SK-MEL-5 (cell line): ENCODE measurements at places on chromosomes 2 and 18.

GRCh38 chr18:75363446-75364225 is 63.9 kb downstream of the SMIM21 start:
- DNase-seq: peak; percentile 63

DNA sequence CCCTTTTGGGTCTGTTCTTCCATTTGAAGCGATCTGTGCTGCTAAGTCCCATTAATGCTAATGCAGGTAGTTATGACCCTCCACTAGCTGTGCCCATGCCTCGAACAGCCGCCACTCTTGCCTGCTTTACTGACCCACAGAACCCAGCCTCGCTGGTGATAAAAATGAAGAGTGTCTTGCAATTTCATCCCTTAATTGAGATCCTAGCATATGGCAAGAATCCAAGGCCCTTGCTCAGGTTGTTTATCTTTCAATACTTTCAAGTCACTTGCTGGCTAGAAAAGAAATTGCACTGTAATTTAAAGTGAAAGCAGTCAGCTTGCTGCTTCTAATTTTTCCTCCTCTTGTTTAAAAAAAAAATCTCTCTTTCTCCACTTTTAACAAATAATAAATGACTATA is 73.6 kb downstream of the ZNF521 start:
- no peak for DNase-seq

- no peak for DNase-seq
Measured at GRCh38 chr2:127626175-127626574, 19.8 kb upstream of the GPR17 start.

GRCh38 chr2:202043475-202043874 is 9.8 kb downstream of the FZD7 start:
- DNase-seq: no peak

- DNase-seq: no peak
Measured at GRCh38 chr2:233481368-233482142, 85.0 kb downstream of the USP40 start.

- DNase-seq: no peak
Measured at GRCh38 chr2:27307545-27308358, 493 bp downstream of the UCN start.

GRCh38 chr2:189163889-189164288 is 15.7 kb downstream of the COL5A2 start:
- no peak for DNase-seq

GRCh38 chr2:8640498-8640897 is 41.4 kb upstream of the ID2 start:
- DNase-seq: no peak

GRCh38 chr18:46334868-46335281 is 230.7 kb downstream of the HAUS1 start:
- DNase-seq: no peak

DNA sequence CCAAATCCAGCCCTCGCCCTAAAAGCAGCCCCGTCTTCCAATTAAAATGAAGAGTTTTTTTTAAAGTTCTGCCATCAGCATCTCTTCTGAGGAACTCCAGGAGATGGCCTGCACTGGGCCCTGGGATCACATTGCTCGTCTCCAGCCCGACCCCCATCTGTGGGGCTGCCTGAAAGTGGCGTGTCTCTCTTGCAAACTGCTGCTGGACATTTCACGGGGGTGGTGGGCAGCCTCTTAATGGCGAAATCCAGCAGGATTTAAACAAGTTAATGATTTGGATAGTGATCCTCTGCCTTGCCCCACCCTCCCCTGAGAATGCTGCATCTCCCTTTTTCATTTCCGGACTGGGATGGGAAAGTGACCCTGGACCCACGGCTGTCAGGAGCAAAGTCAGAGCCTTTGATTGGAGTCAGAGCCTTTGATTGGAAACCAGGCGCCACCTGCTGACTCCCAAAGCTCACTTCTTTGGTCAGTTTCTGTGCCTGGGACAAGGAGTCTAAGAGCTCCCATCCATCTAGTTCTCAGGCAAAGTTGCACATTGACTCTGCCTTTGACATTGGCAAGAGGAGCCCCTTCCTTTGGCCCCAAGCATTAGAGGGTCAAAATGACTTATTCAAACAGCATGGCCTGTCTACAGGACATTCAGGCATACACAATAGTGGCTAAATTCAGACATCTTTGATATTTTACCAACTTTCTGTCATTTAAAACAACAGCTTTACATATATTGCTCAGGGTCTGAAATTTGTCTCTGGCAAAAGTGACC is 155.2 kb downstream of the SH3BP4 start:
- peak; percentile 84 for DNase-seq

GRCh38 chr2:95206096-95206495 is 1.2 kb upstream of the ZNF892 start:
- DNase-seq: no peak

GRCh38 chr2:95314964-95315611 is 17.9 kb downstream of the KCNIP3 start:
- peak; percentile 61 for DNase-seq
